ENCODE measurements at places on chromosomes 2 and 18.

DNA sequence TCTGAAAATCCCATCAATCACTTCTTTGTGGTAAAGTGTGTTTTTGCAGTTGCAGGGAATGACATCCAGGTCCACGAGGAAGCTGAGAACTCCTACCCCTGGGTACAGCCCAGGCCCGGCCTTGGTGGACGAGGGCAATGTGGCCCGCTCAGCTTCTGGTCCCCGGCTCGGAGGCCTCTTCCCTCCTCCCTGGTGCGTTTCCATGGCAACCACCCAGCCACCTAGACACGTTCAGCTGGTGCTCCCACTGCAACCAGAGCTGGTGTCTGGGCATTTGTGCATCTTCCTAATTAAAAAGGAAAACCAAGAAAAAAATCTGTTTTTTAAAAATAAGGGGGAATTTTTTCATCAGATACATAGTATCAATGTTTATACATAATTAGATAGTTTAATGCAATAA, 603.6 kb upstream of the SALL3 start:
- no peak for DNase-seq

DNA sequence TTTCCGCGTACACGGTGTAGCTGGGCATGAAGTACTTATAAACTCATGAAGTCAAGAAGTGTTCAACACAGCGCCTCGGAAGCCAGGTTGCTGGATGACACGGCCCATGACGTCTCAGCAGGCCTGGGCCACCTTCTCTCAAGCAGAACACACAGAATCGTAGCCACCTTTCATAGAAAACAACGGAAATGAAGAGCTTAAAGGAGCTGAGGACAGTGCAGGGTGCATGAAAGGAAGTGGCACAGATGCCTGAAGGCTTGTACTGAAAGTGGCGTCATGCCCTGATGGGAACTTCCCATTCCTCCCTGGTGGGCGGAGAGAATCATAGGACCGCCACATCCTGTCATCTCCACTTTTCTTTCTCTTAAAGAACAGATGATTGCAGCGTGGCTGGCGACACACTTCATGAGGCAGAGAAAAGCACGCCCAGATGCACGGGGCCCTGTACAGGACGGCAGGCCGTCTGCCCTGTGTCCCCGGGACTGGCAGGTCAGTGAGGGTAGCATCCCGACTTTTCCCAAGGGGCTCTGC, 31.1 kb downstream of the HDAC4 start:
- DNase-seq, result peak; percentile 74

GRCh38 chr2:189285962-189286645, 106.5 kb upstream of the COL5A2 start:
- DNase-seq, result no peak

DNA sequence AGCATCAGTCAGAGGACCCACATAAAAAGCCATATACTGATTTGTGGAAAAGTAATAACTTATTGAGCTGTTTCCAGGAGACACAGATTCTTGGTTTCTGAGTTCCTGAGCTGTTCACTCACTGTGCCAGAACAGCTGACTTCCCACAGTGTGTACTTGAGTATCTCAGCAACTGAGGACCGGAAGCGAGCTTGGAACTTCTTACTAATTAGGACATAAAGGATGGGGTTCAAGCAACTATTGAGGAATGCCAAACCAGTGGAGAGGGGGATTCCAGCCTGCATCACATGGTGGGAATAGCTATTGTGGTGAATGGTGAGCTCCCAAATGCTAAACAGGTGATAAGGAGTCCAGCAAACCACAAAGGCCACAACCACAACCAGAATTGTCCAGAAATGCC, 16.4 kb downstream of the EEF1B2 start:
- DNase-seq, result no peak

All from activated naive CD8-positive, alpha-beta T cell treated with anti-CD3 and anti-CD28 coated beads, Interleukin-2, amount 50 U/mL, for 24 hours (primary cell).